ENCODE measurements at places on chromosomes 11 and 22.

DNA sequence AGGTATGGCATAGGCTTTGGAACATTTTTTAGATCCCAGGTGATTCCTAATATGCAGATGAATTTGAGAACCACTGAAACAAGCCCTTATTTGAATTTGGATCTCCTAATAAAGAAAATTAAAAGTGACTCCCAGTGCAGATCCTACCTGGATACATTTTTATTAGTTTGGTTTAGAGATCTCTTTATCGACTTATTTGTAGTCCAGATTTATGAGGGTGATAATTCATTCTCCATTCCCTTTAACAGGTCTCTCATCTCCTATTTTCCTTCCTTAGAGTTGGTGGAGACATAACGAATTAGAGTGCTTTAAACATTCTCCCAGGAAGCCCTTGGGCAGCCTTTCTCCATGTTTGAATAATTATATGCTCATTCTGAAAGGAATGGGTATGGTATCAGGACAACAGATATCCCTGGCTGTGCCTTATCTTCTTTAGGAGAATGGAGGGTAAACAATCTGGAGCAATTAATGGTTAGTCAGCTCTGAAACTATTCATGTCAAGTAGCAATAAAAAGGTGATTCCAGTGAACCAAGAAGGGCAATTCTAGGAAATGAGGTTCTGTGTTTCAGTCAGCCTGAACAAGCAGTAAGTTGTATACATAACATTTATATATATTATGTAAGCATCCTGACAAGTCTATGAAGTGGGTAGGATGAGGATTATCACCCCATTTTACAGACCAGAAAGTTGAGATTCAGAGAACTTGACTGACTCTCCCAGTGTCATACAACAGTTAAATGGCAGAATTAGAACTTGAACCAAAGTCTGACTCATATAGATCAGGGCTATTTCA, 53.9 kb upstream of the RCE1 start:
- no peak for DNase-seq

- no peak for DNase-seq
These were observed 14.8 kb downstream of the CD59 start for GRCh38 chr11:33721426-33721825.

DNA sequence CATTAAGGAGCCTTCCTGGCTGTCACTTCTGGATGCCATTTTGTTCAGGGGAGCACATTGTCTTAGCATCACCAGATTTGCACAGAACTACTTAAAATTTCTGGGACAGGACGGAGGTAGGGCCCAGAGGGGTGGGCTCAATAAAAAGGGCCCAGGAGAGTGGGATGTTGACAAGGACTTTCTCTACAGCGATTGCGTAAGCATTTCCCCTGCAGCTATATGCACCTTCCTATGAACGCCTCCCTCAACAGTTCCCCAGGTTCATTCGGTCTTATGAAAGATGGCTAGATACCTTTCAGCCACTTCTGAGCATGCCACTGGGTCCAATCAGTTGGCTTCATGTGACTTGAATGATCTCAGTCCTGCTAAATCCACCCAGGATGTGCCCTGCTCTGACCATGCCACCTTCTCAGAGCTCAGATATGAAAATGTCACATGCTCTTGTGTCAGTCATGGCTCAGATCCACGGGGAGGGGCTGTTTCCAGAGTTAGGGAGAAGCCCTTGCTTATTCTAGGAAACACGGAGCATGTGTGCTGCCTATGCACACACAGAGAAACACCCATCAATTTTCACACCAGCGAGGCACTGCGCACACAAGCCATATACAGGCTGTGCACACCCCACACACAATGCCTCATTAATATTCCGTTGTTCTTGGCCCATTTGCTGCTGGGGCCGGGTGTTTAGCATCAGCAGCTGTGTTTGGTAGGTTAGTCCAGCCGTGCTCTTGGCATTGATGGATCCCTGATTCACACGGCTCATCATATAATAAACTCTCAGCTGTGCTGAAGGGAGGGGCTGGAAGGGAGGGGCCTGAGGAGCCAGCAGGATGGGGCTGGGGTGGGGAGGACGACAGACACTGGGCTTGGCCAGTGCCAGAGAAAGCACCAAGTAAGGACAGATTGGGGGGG, 52.5 kb upstream of the NNMT start:
- no peak for DNase-seq

GRCh38 chr22:36374603-36375024, 13.2 kb downstream of the MYH9 start:
- DNase-seq = no peak

DNA sequence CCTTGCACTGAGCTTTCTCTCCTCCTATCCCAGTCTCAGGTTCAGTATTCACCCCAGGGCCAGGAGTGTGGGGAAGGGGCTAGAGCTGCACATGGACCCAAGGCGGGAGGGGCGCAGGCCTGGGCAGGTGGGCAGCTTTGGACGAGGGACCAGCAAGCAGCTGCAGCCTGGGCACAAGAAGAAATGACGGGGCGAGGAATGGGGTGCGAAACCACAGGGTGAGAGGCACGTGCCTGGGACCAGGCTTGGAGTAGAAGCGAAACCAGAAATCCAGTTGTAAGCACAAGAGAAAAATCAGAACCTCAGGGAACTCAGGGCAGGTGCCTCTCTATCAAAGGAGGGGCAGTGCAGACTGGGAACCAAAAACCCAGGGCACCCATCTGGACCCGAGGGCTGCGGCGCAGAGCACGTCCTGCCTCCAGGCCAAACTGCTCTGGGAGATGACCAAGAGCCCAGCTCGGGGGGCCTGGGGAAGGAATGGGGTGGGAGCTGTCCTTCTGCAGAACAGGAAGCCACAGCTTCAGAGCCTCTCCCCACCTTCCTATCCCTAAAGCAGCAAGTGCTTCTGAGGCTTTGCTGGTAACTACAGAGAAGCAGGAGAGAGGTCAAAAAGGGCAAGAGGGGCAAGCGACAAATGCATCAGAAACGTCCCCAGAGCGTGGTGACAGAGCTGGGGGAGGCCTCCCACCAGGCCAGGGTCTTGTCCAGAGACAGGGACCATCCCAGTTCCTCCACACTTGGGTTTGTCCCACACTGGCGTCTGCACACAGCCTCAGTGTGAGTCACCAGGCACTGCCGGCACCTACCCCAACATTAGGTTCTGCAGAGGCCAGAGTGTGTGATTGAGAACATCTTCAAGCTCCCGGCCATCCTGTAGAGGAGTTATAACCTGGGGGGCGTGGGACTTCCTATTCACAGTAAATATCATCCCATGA, 18.3 kb upstream of the TMPRSS4 start:
- peak; percentile 78 for DNase-seq

DNA sequence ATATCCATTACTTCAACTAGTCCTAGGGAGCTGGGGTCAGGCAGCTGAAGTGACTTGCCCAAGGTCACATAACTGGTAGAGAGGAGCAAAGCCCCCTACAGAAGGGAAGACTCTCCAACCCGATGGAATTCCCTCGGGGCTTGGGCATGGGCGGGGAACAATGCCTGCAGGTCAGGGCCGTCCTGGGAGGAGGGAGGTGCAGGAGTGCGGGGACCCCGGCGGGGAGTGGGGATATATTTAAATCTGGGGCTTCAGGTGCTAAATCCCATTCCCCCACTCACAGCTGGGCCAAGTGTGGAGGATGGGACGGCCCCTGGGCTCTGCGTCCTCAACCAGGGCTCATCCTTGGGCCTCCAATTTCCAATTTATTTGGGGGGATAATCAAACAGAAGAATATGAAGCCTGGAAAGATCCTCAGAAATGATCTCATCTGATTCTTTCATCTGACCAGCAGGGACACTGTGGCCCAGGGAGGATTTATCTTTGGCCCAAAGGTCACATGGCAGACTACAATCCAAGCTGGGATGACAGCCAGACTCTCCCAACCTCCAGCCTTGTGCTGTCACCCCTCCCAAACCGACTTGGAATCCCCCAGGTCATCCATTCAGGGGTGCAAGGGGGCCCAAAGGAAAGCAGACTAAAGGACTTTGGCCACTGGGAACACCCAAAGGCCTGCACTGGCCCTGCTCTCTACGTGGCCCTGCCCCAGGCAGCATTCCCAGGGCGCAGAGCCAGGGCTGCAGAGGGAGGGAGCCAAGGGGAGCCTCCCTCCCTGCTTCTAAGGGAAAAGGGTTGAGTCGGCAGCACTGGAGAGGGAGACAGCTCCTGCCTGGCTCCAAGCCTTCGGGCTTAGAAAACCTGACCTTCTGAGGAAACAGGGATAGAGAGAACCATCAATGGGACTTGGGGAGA, 8.7 kb upstream of the C1QTNF6 start:
- no peak for DNase-seq

GRCh38 chr11:131595797-131596196, 225.4 kb downstream of the NTM start:
- DNase-seq = no peak

DNA sequence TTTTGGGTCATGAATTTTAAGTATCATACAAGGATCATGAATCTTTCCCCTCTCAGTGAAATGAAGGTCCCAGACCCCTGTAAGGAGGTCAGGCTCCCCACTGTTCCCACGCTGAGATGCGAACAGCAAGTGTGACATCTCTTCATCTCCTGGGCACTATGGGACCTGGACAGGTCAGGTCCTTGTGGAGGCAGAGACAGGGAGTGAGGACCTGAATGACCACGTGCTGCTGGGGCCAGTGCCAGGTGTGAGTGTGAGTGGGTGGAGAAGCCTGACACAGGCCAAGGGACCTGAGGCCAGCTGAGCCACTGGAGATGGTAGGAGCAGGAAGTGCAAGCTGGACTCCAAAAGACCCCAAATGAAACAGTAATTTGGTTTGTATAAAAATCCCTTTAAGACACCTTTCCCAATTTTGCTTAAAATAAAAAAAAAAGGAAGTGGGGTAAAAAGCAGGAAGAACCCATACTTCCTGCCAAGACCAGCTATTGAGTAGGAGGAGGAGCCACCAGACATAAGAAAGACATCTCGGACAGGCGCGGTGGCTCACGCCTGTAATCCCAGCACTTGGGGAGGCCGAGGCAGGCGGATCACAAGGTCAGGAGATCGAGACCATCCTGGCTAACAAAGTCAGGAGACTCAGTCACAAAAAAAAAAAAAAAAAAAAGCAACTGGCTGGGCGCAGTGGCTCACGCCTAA, 35.4 kb upstream of the SERPIND1 start:
- DNase-seq = no peak

DNA sequence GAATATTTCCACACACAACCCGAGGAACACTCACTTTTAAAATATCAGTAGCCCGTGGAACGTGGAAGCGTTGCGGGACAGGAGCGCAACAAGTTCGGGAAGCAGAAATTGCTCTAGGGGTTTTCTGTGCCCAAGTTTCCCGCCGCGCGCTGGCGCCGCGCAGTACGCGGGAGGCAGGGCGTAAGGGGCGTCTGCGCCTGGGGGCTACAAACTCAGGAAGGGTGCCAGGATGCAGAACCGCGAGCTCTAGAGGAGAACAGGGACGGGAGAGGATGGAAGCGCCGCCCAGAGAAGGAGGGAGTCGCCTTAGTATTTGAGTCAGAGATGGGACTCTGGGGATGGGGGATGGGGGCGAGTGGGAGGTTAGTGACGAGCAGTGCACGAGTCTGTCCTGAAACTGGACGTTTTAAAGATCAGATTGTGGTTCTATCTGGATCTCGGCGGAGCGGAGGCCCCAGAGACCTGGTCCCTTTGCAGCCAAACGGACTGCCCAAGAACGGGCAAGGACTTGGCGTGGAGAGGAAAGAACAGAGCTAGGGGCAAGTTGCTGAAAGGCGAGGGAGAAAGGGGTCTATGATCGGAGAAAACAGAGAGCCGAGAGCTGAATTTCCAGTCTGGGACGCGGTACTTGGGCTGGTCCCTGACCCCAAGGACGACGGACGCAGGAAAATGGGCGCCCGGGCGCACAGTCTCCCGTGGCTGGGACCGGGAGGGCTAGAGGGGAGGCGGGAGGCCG, 4.7 kb downstream of the BSX start:
- DNase-seq = no peak

DNA sequence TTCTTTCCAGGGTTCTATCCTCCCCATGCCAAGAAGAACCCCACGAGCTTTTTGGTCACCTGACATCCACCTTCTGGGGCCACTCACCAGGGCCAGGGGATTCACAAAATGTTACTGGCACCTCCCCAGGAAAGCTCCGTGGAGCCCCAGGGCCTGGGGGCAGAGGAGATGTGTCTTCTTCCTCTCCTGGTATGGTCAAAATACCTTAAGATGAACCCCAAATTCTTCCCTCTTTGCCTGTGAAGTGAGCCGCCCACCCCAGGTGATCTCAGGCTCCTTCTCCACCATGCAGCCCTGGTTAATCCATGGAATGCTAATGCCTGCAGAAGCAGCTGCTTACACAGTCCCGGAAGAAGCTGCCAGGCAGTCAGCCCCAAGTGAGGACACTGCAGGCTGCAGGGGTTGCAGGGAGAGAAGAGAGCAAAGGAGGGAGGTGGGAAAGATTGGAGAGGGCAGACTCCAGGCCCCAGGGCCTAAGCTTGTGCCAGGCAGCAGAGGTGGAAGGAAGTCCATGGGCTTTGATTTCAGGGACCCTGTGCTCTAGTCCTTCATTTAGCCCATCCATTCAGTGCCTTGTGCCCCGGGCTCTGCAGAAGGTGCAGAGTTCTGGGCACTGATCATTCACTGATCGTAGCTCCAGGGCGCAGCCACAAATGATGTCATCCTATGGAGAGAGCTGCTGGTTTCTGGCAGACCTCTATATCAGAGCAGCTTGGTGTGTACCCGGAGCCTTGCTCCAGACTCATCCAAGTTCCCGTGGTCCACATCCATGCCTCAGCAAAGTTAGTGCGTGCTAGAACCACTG, 127.9 kb upstream of the NECTIN1 start:
- no peak for DNase-seq

DNA sequence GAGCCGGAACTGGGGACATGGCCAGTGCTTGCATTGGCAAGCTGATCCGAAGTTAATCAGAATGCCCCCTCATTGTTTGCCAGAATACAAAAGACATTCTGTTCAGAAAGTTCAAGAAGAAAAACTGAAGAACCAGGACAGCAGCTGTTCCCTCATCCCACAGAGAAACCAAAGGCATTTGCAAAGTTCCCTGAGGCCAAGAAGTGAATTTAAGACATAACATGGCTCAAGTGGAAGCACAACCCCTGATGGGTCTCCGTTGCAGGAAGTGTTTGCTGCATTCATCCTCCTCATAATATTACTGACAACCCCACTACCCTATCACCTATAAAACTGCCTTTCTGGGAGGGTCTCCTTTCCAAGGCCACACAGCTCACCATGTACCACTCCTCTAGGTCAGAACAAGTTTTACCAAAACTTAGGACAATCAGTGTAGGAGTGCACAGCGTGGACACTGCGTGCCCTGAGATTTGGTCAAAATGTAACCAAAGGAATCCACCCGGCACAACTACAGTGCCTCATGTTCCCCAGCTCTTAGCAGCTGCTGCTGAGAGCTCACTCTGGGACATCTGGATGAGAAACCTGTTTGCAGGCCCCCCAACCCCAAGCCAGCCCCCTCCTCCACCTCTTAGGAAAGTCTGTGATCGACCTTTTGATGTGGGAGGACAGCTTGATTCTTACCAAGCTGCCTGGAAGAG, 101.6 kb upstream of the AKIP1 start:
- no peak for DNase-seq

- DNase-seq = no peak
These were observed 79.0 kb downstream of the MYO7A start for GRCh38 chr11:77207019-77207485.

DNA sequence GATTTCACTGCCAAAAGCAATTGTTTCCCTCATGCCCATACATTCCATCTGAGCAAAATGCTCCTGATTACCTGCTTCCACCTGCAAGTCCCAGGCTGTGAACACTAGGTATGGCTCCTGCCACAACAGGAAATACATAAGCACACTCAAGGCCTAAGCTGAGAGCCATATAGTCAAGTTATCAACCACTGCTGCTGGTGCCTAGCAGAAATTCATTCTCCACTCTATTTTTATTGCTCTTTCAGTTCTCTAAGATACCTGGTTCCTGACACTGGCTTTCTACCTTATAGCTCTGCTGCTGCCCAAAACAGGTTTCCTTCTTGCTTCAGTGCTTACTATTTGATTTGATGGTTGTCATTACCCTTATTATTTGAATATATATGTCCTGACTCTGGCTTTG, 31.6 kb downstream of the SLC36A4 start:
- no peak for DNase-seq

- DNase-seq = no peak
These were observed 888.9 kb downstream of the BRD1 start for GRCh38 chr22:48938741-48939140.

All from RPMI8226 (cell line).